ENCODE measurements at places on chromosomes 7 and 10. TPM values are rescaled to one million over a fixed set of nuclear protein-coding genes. Genes with fewer than 3 reads are reported as not detected.

DNA sequence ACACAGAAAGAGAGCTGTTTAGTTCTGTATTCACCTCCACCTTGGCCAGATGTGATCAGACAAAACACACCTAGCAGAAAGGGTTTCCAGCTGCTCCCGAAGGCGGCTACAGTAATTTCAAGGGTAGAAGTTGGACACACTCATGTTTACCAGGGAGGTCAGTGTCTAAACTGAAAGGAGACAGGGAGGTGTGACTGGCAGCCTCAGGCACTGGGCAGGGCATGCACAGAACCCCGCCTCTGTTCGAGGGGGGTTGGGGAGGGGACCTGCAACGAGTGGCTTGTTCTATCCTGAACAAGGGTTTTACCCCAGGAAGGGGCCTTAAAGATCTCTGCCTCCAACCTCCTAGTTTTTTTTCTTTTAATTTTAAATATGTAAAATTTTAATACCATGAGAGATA, 49.6 kb downstream of the BPGM start:
- H3K27me3 ChIP-seq = no peaks in the 10 kb centered on the region
- no peaks in the 10 kb centered on the region for H3K4me1 ChIP-seq
- H3K27ac ChIP-seq = no peak overlapping the region
- no peak overlapping the region for H3K4me3 ChIP-seq
- no peaks in the 10 kb centered on the region for H3K36me3 ChIP-seq
- DNase-seq = no peak

DNA sequence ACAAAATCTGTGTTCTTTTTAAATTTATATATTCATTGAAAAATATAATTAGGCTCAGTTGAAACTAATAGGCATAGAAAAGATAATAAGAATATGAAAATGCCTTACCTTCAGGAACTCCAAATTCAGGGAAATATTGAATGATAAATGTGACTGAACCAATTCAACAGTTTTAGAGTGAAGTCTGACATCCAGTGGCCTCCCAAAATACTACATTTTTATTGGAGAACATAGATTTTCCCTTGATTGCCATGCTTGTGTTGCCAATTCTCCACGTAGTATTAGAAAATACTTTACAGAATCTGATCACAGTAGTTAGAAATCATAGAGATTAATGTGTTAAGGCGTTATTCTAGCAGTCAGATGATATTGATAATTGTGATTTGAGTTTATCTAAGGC, 1246.7 kb downstream of the GATA3 start:
- H3K36me3 ChIP-seq = no peaks in the 10 kb centered on the region
- H3K4me1 ChIP-seq = no peaks in the 10 kb centered on the region
- no peak overlapping the region for H3K4me3 ChIP-seq
- H3K27ac ChIP-seq = no peak overlapping the region
- no peaks in the 10 kb centered on the region for H3K27me3 ChIP-seq

Gene ZNF853
- total RNA-seq = 2.2 TPM

DNA sequence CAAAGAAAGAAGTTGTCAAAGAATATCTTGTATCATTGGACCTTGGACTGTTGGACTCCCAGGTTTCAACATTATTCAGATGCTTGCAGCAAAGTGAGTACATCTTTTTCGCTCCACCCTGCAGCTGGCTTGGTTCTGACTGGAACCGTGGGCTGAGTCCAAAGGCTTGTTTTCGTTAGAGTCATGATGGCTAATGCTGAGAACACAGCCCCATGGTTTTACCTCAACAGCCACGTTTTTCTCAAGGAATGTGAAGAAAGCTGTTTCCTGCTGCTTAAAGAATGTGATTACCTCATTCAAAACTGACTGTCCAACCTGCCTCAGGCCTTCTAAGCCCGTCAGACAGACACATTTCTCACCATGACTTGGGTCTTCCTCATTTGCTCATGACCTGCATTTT, 69.5 kb downstream of the STEAP1B start:
- no peaks in the 10 kb centered on the region for H3K4me1 ChIP-seq
- no peak overlapping the region for H3K27ac ChIP-seq
- DNase-seq = no peak
- H3K27me3 ChIP-seq = no peaks in the 10 kb centered on the region
- no peak overlapping the region for H3K4me3 ChIP-seq

DNA sequence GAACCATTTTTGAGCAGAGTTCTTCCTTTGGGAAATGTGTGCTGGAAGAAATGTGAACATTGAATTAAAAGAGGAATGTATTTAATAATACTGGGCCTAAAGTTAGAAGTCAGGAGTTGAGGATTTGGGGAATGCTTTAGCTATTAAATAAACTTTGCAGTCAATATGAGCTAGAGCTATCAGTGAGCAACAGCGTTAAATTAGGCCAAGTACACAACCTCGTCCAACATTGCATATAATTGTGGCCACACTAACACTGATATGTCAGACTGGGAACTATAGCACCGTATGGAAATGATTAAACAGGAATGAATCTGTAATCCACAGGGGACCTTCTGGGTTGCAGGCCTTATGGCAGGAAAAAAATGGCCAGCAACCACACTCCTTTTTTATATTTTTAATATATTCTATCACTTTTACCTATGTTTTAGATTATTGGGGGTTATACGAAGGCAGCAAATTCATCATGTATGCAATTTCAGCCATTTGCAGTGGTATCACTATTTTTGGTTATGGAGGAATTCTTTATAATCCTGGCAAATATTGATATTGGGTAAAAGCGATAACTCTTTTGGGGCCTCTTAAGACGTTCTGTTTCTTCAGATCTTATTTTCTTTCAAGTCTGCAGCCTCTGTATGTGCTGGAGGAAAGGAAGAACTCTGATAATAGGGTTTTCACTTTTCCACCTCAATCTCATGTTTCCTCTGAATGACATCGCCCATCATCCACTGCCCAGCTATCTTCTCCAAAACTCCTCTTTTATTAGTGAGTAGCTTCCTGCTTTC, 236.3 kb upstream of the PLXDC2 start:
- no peaks in the 10 kb centered on the region for H3K4me1 ChIP-seq
- no peaks in the 10 kb centered on the region for H3K36me3 ChIP-seq
- H3K27ac ChIP-seq = no peak overlapping the region
- no peak for DNase-seq
- no peak overlapping the region for H3K4me3 ChIP-seq
